ENCODE measurements at places on chromosomes 7 and 10. TPM values are rescaled to one million over a fixed set of nuclear protein-coding genes. Genes with fewer than 3 reads are reported as not detected.

- no peak for DNase-seq
Observed at GRCh38 chr10:23294638-23295247, 49.9 kb downstream of the C10orf67 start.

GRCh38 chr7:36232971-36233550 lies 80.0 kb downstream of the EEPD1 start:
- DNase-seq, result no peak

DNA sequence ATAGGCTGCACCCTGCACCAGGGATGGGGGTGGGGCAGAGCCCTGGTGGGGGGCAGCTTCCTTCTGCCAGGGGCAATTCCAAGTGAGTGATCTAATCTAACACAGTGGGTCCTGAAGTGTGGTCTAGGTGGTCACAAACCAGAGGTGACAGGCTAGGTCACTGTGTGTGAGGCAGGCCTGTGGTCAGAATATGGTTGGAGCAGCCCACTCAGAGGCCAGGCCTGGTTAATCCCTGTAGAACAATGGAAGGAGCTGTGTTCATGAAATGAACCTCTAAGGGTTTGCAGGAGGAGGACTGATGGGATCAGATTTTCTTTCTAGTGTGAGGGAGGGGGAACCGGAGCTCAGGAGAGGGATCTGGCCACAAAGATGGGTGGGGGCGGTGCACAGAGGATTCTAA lies 10.0 kb upstream of the TSPAN14 start:
- DNase-seq, result no peak

- DNase-seq, result no peak
Observed at GRCh38 chr7:102873470-102874165, 39.2 kb upstream of the LRRC17 start.

DNA sequence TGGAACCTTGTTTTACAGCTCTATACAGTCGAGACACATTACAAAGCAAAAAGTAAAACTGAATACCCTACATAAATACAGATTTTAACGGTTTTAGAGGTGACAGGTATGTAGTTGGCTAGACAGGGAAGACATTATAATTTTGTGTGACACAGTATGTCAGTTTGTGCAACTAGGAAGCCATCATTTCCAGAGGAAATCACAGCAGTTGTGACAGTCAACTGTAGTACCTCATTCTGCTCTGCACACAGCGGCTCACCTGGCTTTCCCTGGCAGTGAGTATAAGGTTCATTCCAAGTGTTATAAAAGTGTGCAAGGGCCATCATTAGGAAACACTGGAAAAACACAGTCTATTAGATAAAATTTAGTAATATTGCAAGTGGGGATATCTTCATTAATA lies 501.6 kb upstream of the PHF14 start:
- DNase-seq, result no peak

- DNase-seq, result no peak
Observed at GRCh38 chr10:123858907-123859652, 32.5 kb downstream of the CPXM2 start.

DNA sequence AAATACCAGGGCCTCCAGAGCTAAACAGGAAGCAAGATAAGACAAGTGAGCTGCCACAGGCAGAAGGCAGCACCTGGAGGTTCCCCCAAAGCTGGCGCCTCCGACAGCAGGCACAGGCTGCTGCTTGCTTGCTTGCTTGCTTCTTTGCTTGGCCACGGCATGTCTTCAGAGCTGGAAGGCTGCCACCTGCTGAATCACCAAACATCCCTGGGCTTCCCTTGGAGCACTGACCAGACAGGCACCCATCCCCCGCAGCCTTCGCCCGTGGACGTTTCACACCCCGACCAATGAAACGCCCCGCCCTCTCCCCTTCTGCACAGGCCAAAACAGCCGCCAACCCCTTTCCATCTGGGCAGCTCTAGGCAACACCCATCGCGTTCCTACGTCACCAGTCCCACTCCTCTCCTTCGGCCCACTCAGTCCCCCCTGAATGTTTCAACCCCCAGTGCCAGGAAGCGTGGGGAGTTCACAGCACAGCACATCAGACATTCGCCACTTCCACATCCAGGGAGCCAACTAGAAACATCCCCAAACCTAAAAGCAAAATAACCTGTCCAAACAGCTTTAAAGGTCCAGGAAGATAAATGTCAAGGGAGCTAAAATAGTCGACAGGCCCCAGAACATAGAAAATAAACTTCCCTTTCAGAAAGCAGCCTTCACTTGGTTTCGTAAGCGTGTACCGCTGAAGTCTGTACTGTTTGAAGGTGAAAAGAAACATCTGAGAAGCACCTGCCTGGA lies 1.6 kb downstream of the SGMS1 start:
- DNase-seq, result peak; percentile 72

DNA sequence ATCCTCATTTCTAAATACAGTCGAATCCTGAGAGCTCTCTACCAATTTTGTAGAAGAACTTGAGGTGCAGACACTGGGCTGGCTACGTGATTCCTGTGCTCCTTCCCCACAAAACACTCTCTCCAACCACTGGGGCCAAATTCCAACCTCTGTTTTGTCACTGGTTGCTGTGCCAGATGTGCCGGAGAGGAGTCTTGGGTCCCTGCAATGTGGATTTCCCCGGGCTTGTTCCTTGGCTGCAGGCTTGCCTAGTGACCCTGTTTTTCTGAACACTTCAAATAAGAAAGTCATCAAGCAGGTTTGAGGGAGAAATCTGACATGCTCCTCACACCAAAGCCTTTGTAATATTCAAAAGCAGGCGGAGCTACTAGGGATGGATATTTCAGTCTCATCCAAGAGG lies 44.4 kb upstream of the AGBL3 start:
- DNase-seq, result no peak

DNA sequence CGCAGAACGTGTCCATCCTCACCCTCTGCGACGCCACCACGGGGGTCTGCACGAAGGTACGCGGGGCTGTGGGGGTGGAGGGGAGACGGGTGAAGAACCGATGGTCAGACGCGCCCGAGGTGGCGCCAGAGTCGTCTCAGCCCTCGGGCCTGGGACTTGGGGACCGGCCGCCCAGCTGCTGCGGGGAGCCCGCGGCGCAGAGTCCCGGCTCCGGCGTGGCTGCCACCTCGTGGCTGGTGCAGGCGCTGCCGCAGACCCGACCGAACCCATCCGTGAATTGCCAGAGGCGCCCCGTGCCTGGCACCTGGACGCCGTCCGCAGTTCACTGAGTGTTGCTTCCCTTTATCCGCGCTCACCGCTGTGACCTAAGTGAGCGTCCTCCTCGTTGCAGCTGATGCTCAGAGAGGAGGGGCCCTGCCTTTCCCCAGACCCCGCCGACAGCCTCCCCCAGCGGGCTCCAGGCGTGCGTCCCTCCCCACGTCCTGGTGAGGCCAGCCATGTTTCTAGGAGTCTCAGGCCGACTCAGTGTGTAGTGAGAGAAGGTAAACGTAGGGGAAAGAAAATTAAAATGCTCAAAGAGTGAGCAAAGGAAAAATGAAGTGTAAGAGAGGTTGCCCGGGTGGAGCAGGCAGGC lies 208.7 kb downstream of the PAXIP1 start:
- DNase-seq, result no peak

- no peak for DNase-seq
Observed at GRCh38 chr10:132539431-132539839, 1.8 kb downstream of the INPP5A start.

- no peak for DNase-seq
Observed at GRCh38 chr10:125162120-125162931, 2.0 kb upstream of the CTBP2 start.

DNA sequence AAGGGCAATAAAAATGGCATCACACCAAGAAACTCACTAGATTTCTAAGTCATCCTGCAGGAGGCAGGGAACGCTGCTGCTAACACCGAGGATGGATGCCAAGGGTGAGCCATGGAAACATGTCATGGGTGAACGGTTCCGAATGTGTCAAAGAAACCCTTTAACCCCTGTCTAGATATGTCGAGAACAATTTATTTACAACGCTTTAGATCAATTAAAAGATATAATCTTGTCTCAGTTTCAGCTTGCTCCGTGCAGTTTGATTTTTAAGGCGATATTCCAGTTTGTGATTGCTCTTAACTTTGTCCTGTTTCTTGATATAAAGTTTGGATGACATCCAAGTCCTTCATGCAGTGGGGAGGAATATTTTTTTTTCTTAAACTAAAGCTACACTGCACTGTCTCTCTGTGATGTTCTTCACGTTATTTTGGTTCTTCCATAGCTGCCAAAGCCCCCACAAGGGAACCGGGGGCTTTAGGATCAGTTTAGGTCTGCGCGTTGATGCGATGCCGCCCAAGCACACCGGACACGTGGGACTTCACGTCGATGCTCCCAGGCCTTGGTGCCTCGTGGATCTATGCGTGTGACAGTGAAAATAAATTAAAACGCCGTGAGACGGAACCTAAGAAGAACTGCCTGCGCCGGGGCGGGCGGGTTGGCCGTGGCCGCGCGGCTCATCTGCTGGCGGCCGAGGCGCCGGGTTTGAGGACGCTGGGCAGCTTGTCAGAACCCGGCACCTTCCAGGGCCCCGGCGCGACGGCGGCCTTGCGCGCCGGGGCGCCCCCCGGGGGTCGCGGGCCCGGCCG lies 220.3 kb downstream of the PHTF2 start:
- no peak for DNase-seq

GRCh38 chr7:98514211-98515031 lies 102.7 kb upstream of the NPTX2 start:
- DNase-seq, result no peak

DNA sequence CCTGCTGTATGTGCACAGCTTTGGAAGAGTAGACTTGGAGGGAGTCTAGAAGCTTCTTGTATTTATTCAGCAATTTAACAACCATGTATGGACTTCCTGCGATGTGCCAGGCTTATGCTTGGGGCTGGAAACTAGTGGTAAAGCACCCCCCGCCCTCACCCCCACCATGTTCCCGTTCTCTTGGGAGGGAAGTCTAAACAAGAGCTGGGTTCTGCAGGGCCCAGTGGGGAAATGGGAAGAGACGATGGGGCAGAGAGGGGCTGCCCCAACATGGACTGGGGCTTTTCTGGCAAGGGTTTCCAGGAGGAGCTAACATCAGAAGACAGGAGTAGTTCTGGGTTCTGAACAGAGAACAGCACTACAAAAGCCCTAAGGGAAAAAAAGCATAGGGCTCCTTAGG lies 8.0 kb downstream of the RASSF4 start:
- no peak for DNase-seq

- no peak for DNase-seq
Observed at GRCh38 chr7:82616059-82616728, 172.6 kb upstream of the CACNA2D1 start.

The FRMPD2 gene
- not detected for total RNA-seq

The CRHR2 gene
- not detected for total RNA-seq

The ANKRD61 gene
- 0.47 TPM for total RNA-seq

The NEBL gene
- 0.23 TPM for total RNA-seq

The AKR1E2 gene
- total RNA-seq, result 3.1 TPM

The SPDYE2 gene
- total RNA-seq, result 0.29 TPM

The SPDYE9 gene
- not detected for total RNA-seq

The TMEM120A gene
- total RNA-seq, result 25.4 TPM

The LHPP gene
- total RNA-seq, result 16.7 TPM

The NEUROG3 gene
- total RNA-seq, result not detected

The LIPM gene
- not detected for total RNA-seq
